Right ventricle myocardium superior (tissue), 1 donor: ENCODE measurements at places on chromosomes 13 and 19.

DNA sequence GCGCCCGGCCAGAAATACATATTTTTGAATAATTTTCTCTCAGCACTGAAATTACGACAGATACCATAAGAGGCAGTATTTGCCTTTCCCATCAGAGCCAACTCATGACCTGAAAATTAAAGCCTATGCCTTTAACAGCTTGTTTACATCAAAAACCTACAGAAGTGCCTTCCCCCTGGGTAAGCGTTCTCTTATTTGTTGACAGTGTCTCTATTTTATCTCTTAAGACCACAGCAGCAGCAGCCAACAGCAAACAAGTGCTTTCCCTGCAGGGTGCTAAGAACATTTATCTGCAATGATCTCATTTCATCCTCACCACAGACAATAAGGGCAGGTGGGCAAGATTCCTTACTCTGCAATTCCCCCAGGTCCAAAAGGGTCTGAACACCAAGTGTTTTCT, 6.0 kb downstream of the AKAP8L start:
- DNase-seq: no peak

DNA sequence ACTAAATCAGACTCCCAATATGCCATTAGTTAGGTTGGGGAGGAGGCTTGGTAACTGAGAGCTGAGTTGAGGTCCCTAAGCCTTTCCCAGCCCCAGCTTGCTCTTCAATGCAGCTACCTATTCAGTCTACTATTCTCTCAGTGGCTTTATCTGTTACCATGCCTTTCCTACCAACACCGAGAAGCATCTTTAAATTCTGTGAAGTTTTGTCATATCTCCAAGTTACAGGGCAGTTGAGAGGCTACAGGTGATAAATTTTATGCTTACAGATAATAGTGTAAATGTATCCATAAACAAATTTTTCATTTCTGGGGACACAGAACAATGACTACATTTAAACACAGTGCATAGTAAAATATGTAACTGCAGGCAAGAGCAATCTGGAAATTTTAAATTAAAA, 110.6 kb downstream of the ELF1 start:
- no peak for DNase-seq

- no peak for DNase-seq
Measured at GRCh38 chr19:52217576-52217975, 27.7 kb downstream of the PPP2R1A start.

DNA sequence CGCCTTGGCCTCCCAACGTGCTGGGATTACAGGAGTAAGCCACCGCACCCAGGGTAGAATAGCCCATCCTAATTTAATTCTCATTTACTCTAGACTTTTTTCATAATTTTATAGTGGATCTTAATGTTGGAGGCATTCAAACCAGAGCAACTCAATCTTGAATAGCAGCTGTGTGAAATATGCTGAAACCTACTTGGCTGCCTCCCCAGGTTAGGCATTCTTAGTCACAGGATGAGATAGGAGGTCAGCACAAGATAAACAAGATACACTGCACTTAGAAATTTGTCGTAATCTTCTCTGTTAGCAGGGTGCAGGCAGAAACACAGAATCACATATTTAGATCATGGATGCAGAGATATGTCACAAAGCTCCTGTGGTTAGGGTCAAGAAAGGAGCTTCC, 2.7 kb upstream of the ZNF43 start:
- DNase-seq: no peak

DNA sequence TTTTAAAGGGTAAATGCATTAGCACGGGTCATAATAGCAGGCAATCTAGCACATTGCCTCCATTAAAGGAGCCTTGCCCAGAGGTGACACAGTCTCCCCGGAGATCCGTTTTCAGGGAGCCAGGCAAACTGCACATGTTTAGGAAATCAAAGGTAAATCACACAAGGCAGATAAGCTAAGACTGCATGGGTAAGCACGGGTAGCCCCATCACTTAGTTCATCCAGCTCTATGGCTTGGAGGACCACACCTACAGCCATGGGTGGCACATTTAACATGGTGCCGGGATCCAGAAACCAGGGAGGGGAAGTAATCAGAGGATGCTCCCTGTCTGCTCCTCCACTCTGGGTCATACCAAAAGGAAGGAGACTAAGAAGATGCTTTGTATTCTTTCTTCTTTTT, 16.8 kb downstream of the LGALS16 start:
- no peak for DNase-seq
